ENCODE measurements at places on chromosomes 4 and X.

DNA sequence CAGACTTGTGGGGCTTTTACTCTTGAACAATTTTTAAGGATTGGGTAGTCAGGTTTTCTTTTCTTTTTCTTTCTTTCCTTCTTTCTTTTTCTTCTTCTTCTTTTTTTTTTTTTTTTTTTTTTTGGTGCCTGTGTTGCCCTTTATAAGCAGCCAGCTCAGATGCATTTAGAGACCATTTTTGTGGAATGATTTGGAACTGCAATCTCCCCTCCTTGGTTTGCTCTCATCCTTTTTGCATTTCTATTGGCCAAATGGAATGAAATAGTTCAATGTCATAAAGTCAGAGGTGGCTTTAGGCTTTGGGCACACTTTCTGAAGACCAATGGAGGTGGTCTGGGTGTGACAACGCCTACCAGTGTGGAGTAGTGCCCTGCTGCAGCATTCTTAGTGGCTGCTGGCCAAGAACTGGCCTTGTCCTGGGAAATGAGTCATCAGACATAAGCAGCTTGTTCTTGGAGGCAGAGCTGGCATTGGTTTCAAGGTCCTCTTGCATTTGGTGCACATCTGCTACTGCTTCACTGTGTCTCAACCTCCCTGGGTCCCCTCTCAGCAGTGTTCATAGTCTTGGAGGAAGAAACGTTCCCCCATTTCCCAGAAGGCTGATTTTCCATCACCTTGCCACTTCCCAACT lies 84.5 kb downstream of the CT47B1 start:
- DNase-seq: no peak

DNA sequence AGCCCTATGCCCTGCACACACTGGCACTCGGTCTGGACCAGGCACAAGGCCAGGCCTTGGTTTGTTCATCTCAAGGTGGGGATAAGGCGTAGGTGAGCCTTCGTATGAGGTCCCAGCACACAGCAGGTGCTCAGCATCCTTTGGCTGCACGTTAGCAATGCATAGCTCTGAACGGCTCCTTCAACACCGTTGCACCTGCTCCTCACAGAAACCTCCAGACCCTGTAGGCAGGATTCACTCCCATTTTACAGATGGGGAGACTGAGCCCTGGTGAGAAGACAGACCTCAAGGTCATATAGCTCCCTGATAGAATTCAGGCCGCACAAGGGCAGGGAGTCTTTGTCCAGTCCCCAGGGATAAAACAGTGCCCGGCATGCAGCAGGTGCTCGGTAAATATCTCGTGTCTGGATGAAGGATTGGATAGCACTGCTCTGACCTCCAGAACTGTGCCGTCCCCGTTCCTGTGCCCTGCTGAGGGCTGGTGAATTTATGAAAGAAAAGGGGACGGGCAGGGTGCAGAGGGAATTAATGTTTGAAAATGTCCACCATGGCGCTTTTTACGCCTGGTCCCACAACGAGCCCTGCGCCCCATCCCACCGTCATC lies 2.4 kb downstream of the PPP2R2C start:
- DNase-seq: no peak

- DNase-seq: no peak
These were observed 77.0 kb downstream of the PAPSS1 start for GRCh38 chr4:107643021-107643420.

- DNase-seq: no peak
These were observed 2.8 kb upstream of the SAP30 start for GRCh38 chr4:173367946-173368345.

GRCh38 chr4:181777518-181777917 lies 465.7 kb upstream of the TENM3 start:
- no peak for DNase-seq

- no peak for DNase-seq
These were observed 866.9 kb upstream of the FRG1 start for GRCh38 chr4:189073739-189074138.
